ENCODE measurements at places on chromosomes 13 and 19.

DNA sequence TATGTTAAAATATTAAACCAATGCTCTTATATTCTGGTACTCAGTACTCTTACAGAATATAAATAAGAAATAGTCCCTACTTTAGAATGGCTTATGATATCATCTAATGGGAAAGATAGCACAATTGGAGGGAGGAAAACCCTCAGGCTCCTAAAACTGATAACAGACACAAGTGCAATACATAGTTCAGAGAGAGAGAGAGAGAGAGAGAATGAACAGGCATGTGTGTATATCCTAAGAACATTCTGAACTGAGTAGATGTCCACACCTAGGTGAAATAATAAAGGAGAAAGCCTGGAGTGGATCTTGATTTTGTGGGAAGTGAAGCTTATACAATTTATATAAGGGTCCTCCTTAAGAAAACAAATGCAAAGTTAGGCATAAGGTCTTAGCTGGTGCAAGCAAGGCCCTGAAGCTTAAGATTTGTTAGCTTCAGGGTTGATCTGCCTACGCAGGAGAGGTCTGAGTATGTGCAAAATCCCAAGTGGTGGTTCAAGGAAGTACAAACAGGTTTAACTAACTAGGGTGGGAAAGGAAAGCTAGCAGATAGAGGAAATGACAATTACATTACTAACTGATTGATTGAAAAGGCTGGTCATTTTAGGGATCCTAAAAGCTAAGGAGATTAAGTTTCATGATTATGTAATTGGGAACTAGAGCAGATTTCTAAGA is 53.3 kb downstream of the SOX21 start:
- peak; percentile 11 for DNase-seq

- DNase-seq: peak; percentile 1
These were observed 952.4 kb downstream of the PCDH17 start for GRCh38 chr13:58583966-58584365.

GRCh38 chr13:35449821-35450220 is 26.7 kb downstream of the MAB21L1 start:
- no peak for DNase-seq

DNA sequence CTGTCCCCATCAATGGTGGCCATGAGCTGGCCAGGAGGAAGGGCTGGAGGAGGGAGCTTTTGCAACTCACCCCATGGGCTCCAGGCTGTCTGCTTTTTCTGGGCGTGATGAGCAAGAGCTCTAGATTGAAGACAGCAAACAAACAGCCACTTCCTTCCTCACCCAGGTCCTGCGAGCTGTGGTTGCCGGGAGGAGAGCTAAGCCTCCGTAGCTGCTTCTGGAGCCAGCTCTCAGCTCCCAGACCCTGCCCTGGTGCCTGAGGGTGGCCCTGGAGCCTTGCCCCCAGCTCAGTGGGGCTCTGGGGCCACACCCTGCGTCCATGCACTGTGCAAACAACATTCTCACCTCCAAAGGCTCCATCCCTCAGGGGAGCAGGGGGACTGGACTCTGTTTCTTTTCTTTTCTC is 6.2 kb downstream of the MYO1F start:
- DNase-seq: peak; percentile 88

GRCh38 chr13:46686171-46686570 is 110.8 kb downstream of the ESD start:
- no peak for DNase-seq

DNA sequence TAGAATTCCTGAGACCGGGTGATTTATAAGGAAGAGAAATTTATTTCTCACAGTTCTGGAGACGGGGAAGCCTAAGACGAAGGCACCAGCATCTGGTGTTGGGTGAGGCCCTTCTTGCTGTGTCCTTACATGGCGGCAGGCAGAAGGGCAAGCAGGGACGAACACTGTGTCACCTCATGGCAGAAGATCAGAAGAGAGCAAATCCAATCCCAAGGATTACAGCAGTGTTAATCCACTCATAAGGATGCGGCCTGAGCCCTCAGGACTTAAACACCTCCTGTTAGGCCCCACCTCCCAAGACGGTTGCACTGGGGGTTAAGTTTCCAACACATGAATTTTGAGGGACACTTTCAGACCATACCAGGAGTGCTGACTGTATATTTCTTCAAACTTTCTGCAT is 6.7 kb upstream of the FBL start:
- DNase-seq: no peak

DNA sequence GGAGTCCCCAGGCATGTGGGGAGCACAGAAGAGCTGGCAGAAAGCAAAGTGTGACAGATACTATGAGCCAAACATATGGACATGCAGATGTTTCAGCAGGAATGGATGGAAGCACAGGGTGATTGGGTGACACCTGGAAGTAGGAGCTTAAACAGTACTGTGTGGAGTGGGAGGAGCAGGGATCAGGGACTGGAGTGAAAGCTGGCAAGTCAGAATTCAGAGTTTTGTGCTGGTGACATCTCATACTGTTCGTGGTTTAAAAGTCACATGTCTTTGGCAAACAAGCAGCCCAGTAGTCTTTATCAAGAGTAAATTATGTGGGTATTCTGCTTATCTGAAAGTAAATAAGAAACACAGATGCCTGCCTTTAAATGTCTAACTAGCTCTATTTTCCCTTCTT is 408.2 kb downstream of the COG6 start:
- DNase-seq: no peak

DNA sequence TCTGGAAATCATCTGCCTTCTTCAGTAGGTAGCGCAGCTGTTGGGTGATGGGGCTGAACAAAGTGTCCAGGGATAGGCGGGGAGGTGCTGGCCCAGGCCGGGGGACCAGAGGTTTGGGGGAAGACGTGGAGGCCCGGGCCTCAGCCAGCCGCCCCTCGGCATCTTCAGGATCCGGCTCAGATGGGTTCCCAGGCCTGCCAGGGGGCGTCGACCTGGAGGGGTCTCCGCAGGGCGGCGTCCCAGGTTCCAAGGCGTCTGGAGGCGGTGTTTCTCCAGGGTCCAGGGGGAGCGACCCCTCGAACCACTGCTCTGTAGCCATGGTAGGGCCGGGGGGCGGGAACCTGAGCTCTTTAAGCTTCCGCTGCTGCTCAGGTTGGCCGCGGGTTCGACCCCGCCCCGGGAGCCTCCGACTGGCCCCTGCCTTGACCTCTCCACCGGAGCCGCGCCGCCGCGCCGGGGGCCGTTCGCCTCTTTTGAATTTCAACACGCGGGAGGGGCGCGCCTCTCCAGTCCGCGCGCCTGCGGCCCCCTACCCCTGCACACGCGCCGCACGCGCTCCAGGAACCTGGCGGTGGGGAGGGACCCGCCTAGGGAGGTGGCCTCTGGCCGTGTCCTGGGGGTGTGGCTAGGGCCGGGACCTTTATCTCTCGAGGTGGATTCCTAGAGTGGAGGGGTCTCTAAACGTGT is at the start of gene C19orf67:
Gene C19orf67, minus strand, starts transcription at position 475 of the 687 bp plus-strand sequence. Its CDS starts 156 bp downstream, at position 319.
- no peak for DNase-seq

DNA sequence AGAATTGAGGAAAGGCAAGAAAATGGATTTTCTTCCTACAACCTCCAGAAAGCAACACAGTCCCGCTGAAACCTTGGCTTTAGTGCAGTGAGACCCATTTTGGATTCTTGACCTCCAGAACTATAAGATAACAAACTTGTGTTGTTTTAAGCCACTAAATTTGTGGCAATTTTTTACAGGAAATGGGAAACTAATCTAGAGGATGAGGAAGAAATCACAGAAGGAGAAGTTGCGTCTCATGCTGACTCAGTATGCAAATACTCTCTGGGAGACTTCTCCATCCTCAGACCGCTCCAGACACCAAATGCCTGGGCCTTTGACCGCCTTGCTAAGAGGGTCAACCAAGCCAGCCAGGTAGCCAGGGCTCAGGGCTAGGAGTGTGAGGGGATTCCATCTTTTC is 13.1 kb upstream of the CEACAM16 start:
- DNase-seq: peak; percentile 66

DNA sequence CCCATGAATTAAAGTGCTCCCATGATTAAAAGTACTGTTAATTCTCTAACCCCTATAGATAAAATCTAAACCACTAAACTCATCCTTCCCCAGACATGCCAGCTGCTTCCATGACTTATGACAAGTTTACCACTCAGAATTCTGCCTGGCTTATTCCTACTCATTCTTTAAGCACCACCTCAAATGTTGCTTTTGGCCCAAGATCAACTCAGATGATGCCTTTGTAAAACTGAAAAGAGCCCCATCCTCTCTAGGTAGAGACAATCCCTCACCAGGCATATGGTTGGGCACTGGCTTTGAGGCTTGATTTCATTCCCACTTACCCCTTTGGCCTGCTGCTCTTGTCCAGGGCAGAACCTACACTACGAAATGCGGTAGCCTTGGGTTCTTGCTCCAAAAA is 250.0 kb downstream of the DNAJC15 start:
- DNase-seq: peak; percentile 57

GRCh38 chr19:46654621-46655152 is 6.3 kb downstream of the DACT3 start:
- no peak for DNase-seq

- DNase-seq: no peak
These were observed 67.7 kb upstream of the RAP2A start for GRCh38 chr13:97366172-97366688.

- DNase-seq: no peak
These were observed 167.0 kb downstream of the NUFIP1 start for GRCh38 chr13:44822291-44822690.

GRCh38 chr19:33462112-33462791 is 59.3 kb downstream of the PEPD start:
- no peak for DNase-seq

DNA sequence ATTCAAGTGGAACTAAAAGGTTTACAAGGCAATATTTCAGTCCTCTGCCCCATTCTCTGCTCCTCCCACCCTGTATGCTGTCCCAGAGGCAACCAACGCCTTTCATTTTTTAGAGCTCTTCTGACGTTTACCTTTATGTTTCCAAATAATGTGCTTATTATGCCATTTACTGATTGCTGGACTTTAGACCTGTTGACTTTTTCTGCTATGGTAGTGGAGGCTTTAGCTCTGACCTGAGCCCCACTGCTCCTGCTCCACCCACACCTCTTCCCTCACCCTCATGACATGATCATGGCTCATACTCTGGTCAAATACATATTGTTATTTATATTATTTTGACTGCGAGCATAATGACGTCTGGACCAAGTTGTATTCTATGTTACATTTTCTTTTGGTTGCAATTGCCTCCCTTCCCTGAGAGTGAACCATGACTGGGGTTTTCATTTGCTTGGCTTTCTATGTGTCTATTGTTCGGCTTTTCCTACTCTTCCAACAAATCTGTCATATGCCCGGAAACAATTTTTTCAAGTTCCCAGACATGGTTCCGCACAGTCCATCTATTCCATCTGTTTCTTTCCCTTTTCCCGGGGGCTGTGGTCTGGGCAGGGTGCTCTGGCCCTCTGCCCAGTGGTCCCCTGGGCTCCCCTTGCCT is 31.4 kb upstream of the GJB6 start:
- DNase-seq: no peak

- DNase-seq: peak; percentile 9
These were observed 98.3 kb downstream of the SLC7A1 start for GRCh38 chr13:29497137-29497654.

- no peak for DNase-seq
These were observed 1388.4 kb upstream of the MIR17HG start for GRCh38 chr13:89959074-89959473.

- DNase-seq: no peak
These were observed 4.9 kb upstream of the ZNF787 start for GRCh38 chr19:56125806-56126590.

GRCh38 chr19:17703824-17704463 is 15.3 kb upstream of the MAP1S start:
- DNase-seq: peak; percentile 70

- no peak for DNase-seq
These were observed at the start of gene IL11 for GRCh38 chr19:55370305-55370988. TSS of gene IL11 (minus strand) at chr19:55370463. CDS start at chr19:55370310, 153 bp downstream.
